Suprapubic skin (tissue), 4 donors: ENCODE measurements at places on chromosomes 7 and 10.
A peak's percentile ranks its signal among the peaks of the same experiment; 100 is the strongest.

DNA sequence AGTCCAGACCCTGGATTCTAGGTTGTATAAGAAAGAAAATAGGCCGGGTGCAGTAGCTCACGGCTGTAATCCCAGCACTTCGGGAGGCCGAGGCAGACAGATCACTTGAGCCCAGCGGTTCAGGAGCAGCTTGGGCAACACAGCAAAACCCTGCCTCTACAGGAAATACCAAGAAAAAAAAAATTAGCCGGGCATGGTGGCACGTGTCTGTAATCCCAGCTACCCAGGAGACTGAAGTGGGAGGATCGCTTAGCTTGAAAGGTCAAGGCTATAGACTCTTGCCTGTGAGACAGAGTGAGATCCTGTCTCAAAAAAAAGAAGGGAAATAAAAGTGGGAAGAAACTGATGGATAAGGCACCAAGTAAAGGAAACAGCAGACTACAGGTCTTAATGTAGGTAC, 287.9 kb upstream of the KLF14 start:
- DNase-seq = no peak

- DNase-seq = no peak
These were observed 79.7 kb downstream of the GALNT11 start for GRCh38 chr7:152105205-152105604.

DNA sequence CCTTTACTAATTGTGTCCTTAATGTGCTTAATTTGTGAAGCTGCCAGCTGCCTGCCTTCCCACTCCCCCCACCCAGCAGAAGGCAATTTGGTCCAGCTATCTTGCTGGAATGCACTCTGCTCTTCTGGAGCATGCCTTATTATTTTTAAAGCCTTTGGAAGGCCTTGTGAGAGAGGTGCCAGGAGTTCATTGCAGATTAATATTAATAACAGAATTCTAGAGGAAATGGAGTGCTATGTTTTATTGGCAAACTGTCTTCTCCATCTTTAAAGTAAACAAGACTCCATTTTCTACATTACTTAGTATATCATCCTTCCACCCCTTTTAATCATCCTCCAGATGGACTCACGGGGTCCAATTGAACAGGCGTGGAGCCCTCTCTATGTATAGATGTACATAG, 50.8 kb upstream of the ZNF32 start:
- DNase-seq = no peak

- no peak for DNase-seq
These were observed 87.1 kb downstream of the CRTAC1 start for GRCh38 chr10:97943294-97943693.

DNA sequence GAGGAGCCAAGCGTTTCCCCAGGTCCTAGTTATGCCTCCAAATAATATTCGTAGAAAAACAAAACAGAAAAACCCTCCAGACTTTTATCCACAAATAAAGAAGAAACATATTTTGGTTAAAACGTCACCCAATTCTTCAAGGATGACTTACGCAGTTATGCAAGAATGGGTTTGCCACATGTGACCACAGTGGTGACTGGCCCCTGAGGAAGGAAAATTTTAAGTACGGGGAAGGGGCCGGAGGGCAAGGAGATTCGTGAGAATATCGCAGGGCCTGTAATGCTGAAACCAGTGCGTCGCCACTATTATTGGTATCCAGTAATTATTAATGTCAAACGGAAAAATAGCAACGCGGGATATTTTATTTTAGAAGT, 537 bp upstream of the MRPS24 start:
- no peak for DNase-seq

GRCh38 chr7:5528071-5528814, 104.6 kb upstream of the TNRC18 start:
- peak; percentile 75 for DNase-seq

- DNase-seq = no peak
These were observed 17.0 kb downstream of the ABI1 start for GRCh38 chr10:26843736-26844135.

GRCh38 chr10:133351408-133352318, 4.5 kb downstream of the PRAP1 start:
- DNase-seq = no peak
